Skeletal muscle cell (primary cell): ENCODE measurements at places on chromosomes 12 and 14.

- DNase-seq, result no peak
Observed at GRCh38 chr12:58895053-58895452, 25.3 kb downstream of the LRIG3 start.

GRCh38 chr12:130988751-130989150 lies 35.0 kb downstream of the ADGRD1 start:
- DNase-seq, result no peak

- no peak for DNase-seq
Observed at GRCh38 chr12:108678104-108678730, 44.5 kb upstream of the SELPLG start.

GRCh38 chr12:60112763-60113162 lies 516.9 kb downstream of the SLC16A7 start:
- DNase-seq, result no peak

- no peak for DNase-seq
Observed at GRCh38 chr14:65574611-65575010, 162.1 kb downstream of the FUT8 start.

DNA sequence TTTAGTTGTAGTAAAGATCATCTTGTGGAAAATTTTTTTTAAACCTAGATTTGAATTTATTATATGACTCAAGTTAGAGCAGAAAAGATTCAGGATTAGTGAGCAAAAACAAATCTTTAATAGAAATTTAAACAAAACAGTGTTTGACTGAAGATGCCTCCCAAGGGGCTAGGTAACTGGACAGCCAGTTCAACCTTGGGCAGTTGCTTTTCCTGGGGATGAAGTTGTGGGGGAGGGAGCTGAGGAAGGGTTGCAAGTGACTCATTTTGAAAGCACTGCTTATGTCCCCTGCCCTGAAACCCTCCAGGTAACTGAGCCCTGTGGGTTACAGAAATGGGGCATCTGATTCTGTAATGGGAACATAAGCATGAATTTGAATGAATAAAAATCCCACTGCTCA lies 13.1 kb downstream of the CFAP54 start:
- DNase-seq, result no peak

- DNase-seq, result no peak
Observed at GRCh38 chr12:102423462-102423861, 56.9 kb downstream of the IGF1 start.

DNA sequence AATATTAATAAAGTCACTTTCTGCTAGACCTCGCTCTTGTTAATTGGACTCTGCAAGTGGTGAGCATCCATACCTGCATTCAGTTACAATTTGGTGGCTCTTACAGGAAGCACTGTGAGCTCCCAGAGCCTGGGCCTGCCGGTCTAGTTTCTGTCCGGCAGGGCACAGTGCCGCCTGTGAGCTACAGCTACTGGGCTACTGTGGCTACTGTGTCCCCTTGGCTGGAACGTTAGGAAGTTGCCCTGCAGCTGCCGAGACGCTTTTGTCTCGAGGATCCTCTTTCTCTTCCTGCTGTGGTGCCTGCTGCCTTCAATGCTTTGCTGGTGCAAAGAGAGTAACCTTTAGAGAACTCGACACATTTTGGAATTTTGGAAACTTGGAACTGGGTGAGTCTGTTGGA lies 44.6 kb upstream of the PTGDR start:
- no peak for DNase-seq

- no peak for DNase-seq
Observed at GRCh38 chr12:114809097-114809496, 125.1 kb upstream of the TBX3 start.

DNA sequence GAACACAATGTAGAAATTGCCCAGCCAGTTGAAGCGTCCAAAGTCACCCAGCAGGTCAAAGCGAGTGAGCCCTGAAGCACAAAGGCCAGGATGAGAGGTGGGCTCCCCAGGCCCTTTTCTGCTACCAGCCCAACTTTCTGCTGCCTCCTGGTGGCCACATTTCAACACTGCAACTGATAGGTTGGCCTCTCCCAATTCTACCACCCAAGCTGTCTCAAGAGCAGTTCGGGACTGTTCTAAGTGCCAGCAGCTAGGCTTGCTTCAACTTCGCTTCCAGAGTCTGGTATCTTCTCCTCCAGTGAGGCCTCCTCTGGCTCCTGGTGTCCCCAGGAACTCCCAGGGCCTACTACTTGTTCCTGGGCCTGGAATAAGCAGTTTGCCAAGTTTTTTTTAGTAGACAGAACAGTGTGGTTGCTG lies 3.4 kb upstream of the DHH start:
- DNase-seq, result no peak

DNA sequence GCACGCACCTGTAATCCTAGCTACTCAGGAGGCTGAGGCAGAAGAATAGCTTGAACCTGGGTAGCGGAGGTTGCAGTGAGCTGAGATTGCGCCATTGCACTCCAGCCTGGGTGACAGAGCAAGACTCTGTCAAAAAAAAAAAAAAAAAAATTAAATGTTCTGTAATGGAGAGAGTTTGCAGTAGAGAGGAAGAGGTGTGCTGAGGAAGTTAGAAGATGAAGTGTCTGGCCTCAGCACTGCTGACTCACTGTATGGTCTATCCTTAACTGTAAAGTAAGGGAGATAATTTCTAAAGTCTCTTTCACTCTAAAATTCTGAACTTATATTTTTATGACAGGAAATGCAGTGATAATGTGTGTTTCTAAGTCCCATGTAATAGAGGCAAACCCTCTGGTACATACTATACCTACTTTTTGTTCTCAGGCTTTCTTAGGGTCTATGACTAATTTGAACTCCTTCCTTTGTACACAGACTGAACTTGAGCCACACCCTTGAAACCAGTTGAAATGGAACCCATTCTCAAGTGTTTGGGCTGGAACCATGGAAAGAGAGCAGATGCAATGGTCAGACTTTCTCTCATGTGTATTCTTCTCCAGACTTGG lies 278.1 kb upstream of the FAR2 start:
- no peak for DNase-seq

- no peak for DNase-seq
Observed at GRCh38 chr12:18992336-18992735, 137.2 kb upstream of the PLEKHA5 start.

- DNase-seq, result peak; percentile 7
Observed at GRCh38 chr12:82174936-82175335, 183.3 kb downstream of the CCDC59 start.

- DNase-seq, result no peak
Observed at GRCh38 chr12:318759-319515, 56.3 kb upstream of the SLC6A13 start.

DNA sequence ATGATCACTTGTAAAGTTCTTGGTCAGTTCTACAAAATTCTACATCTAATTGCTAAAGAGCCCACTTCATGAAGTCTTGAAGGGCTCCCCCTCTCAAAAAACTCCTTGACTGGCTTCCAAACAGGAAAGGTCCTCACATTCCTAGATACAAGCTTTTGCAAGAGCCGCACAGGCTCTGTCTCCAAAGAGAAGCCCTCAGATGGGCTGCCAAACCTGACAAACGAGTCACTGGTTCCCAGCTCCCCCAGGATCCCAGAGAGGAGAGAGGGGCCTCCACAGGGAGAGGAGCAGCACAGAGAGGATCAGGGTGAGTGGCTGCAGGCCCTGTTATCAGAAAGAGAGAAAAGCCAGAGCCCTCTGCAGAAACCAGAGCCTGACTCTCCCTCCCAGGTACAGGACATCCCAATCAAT lies 5.8 kb downstream of the NID2 start:
- no peak for DNase-seq

DNA sequence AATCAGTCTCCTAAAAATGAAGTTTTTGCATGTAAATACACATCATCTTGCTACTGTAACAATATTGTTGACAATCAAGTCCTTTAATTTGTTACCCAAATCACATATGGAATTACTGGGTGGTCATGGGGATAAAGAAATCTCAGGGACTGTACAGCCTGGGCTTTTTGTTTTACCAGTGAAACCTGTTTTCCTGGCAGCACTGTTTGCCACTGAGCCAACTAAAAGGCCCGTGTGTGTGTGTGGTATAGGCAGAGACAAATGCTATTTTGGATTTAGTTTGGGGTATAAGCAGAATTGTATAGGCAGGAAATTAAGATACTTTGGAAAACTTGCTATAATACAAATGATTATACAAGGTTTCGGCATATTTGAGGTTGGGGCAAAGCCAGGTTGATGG lies 5.7 kb downstream of the NUP37 start:
- DNase-seq, result no peak

GRCh38 chr12:24127919-24128721 lies 178.7 kb upstream of the SOX5 start:
- DNase-seq, result no peak

DNA sequence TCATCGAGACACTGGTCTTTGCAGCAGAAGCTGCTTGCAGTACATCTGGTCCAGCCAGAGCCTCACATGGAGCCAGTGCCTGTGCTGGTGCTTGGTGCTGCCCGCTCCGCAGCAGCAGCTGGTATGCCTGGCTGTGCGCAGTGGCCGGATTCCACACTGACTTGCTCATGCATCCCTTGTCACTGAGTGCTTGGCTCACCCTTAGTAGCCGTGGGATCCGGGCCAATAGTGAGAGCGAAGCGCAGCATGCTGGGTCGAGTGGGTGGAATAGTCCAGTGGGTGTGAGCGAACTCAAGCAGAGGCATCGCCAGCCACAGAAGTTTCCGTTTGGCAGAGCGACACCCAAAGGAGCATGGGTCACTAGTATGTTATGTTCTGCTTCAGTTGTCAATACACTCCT lies 10.1 kb upstream of the FBXO33 start:
- no peak for DNase-seq

- no peak for DNase-seq
Observed at GRCh38 chr14:50619569-50620141, 48.5 kb downstream of the SAV1 start.
